ENCODE measurements at places on chromosomes 1 and 21.

- DNase-seq = no peak
Measured at GRCh38 chr1:171355727-171356126, 41.7 kb downstream of the FMO4 start.

DNA sequence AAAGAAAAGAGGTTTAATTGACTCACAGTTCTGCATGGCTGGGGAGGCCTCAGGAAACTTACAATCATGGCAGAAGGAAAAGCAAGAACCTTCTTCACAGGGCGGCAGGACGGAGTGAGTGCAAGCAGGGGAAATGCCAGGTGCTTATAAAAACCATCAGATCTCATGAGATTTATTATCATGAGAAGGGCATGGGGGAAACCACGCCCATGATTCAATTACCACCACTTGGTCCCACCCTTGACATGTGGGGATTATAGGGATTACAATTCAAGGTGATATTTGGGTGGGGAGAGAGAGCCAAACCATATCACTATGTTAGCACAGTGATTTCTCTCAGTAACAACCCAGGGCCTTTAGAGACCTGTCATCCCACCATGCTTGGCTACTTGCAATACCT is 39.9 kb downstream of the LRRN2 start:
- no peak for DNase-seq

- no peak for DNase-seq
Measured at GRCh38 chr1:91608876-91609275, 108.2 kb downstream of the CDC7 start.

DNA sequence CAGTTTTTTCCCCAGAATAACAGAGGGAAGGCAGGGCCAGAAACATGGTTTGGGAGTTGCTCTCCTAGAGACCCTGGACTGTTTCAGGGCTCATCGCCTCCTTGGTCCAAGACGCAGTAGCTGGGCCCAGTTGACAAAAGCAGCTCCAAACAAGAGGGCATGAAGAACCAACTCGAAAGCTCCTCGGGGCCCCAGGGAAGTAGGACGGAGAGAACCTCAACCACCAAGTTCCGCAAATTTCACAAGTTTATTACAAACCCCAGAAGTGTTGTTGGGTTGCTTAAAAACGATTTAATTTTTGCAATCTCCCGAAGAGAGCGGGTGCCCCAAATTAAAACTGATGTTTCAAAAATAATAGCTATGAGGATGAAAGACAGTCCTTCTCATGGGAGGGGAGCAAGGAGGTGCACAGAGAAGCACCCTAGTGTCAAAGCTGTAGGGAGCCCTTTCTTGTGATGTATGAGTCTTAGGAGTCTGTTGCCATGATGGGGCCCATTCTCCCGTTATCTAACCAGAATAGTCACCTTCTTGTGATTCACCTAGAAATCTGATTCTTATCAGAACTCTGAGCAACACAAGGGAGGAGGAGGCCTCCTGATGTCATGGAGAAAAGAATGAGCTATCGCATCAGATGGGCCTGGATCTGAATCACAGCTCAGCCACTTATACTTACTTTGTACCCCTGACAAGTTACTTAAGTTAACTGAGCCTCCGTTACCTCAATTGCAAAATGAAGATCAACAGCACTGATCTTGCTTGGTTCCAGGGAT is 165.7 kb upstream of the IRF2BP2 start:
- DNase-seq = no peak

DNA sequence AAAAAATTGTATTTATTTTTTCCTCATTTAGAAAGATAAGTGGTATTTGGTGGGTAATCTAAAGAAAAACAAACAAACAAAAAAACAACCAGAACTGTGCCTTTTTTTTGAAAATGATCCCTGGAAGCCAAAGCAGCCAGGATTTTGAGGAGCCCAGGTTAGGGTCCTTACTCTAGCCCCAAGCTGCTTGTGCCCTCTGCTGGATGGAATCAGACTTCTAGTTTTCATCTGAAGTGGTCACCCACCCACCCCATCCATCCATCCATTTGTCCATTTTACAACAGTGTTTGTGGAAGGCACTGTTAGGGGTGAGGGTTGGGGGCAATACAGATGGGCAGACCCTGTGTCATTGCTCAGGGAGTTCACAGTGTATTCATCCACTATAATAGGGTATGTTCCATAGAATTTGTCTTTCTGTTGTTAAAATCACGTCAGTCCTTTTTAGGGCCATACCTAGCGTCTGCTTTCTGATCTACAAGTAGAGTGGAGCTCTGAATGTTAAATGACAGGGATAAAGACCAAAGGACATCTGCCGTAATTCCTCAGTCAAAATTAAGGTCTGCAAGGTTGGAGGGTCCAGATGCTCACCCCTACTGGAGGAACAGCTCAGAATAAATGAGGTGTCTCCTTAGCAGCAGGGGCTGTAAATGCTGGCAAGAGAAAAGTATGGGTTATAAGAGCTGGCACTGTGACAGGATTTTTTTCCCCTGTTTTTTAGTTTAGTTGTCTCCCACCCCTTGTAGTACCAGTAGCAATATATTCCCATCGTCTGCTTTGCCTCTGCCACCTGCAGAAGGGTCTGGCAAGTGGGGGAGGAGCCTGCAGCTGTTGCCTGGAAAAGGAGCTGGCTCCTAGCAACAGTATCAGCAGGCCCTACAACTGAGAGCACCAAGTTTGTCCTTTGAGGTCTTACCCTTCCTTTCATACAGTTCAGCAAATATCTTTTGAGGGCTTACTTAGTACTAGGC is 3.2 kb downstream of the LRRC42 start:
- peak; percentile 42 for DNase-seq

GRCh38 chr1:92698932-92699331 is 86.0 kb downstream of the EVI5 start:
- no peak for DNase-seq

DNA sequence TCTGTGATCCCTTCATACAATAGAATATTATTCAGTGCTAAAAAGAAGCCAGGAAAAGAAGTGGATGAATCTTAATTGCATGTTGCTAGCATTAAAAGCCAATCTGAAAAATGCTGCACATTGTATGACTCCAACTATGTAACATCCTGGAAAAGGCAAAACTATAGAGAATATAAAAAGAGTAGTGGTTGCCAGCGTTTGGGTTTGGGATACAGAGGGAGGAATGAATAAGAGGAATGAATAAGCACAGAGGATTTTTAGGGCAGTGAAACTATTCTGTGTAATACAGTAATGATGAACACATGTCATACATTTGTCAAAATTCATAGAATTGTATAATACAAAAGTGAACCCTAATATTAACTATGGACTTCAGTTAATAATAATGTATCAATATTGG is 42.5 kb downstream of the GPR88 start:
- no peak for DNase-seq

DNA sequence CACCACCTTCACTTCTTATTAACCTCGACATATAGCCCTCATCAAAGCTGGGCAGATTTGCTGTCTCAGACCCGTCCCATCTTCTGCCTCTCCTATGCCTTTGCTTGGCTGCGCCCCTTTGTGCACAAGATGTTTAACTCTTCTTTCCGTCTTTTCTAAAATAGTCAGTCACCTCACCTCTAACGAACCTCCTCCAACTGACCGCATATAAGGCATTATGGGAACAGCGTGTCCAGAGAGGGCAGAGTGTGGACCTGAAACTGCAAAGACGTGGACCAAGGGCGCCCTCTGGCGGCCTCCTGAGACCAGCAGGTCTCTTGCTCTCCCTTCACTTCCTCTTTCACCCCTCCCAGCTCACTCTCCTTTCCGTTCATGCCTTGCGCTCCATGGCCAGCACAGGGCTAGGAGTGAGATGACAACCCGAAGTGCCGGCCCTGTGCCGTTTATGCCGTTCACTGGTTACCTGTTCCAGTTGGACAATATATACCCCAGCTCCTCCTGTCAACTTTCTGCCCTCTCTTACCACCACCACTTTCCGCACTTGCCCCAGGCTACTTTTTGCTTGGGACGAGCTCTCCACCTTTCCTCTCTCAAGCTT is 2.5 kb upstream of the METTL25B start:
- DNase-seq = peak; percentile 87

DNA sequence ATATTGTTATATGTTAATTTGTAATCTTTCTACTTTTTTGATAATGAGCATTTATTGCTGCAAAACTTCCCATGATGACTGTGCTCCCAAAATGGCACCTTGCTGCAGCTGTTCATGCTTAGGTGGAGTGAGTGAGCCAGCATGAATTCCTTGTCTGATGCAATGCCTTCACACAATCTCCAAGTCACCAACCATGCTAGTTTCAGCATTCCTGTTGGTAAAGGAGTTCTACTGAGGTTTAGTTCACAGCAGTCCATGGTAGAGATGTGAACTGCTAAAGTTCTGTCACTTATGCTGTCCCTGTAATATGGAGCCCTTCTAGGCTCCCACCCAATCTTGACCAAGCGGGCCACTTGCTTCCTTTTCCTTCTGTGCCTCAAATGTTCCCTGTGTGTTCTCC is 26.2 kb upstream of the PRKACB start:
- no peak for DNase-seq

DNA sequence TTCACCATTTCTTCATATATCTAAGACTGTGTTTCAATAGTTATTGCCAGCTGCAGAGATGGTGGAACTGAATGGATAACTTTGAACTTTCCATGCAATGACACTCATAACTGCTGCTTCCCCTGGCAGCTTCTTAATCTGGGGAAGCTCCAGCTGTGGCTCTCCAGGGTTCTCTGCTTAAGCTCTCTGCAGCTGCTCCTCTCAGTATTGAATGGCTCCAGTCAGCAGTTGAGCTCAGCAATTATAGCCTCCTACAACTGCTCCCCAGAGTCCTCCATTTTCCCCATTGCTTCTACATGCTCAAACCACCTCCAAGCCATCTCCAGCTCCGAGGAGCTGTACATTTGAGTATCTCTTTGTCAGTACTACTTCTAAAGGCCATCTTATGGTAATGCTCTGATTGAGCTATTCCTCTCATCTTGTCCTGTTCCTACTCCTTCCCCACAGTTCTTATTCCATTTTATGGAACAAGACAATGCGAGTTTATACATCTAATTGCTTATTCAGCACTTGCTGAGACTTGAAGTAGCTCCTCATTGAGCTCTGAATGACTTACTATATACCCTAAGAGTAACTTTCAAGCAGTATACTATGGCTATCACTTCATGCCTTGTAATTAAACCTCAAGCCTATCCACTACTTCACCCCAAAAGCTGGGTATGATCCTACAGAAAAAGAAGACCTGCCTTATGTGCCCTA is 362.4 kb downstream of the NEGR1 start:
- DNase-seq = no peak

GRCh38 chr1:217493290-217493689 is 137.6 kb downstream of the GPATCH2 start:
- no peak for DNase-seq

GRCh38 chr1:55981010-55981650 is 598.2 kb downstream of the PLPP3 start:
- no peak for DNase-seq

GRCh38 chr1:39258146-39258924 is 53.8 kb downstream of the MACF1 start:
- peak; percentile 72 for DNase-seq
